ENCODE measurements at places on chromosomes 2 and 18.

GRCh38 chr2:158097481-158097880, 4.2 kb upstream of the UPP2 start:
- peak; percentile 4 for DNase-seq

DNA sequence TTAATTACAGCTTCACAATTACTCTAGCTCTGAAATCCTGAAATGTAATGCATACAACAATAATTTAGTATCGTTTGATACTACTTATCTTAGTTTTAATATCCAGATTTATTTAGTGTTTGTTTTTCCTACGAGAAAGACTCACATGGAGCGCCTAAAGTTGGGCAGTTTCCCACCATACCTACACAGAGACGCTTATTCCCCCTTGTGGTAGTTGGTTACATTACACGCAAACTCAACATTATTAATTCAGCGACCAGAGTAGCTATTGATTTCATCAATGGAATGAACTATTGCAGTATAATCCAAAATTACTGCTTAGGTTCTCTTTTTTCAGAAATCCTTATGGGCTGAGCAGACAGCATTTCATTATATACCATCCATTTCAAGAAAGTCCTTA, 164.0 kb upstream of the REG3G start:
- DNase-seq = peak; percentile 8

- no peak for DNase-seq
Measured at GRCh38 chr2:198774576-198774975, 683.2 kb downstream of the SATB2 start.

- no peak for DNase-seq
Measured at GRCh38 chr2:37656512-37657423, 14.7 kb downstream of the CDC42EP3 start.

- DNase-seq = no peak
Measured at GRCh38 chr2:58032764-58033080, 13.9 kb upstream of the VRK2 start.

DNA sequence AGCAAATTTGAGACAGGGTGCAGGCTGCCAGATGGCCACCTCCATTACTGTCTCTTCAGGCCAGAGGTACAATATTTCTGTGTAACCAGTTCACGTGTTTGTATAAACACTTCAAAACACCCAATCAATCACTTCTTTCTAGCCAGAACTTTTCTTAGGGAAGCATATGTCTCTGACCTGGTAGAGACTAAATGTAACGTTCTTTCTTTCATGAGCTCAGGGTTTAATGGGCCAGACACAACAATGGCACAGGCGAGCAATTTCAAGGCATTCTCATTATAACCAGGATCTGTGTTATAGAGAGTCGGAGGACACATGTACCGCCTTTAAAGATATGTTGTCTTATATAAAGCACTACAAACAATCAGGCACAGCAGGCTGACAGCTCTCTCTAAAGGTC, 1846.4 kb upstream of the PIK3C3 start:
- no peak for DNase-seq

DNA sequence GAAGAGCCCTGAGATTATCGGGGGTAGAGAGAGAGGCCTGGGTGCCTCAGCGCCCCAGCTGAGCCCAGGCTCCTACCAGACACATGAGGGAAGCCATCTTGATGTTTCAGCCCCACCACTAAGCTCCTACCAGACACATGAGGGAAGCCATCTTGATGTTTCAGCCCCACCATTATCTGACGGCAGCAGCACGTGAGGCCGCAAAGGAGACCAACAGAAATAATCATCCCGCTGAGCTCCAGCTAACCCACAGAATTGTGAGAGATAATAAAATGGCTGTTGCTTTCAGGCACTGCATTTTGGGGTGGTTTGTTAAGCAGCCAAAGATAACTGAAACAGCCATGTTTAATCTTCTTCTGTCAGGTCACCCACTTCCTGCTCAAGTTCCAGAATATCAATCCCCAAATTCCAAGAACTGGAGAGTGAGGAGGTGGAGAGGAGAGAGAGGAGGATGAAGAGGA, 29.3 kb upstream of the SOS1 start:
- DNase-seq = no peak

- DNase-seq = no peak
Measured at GRCh38 chr18:47381975-47382570, 130.6 kb upstream of the SKOR2 start.

- DNase-seq = no peak
Measured at GRCh38 chr18:11407940-11408339, 201.5 kb upstream of the SLC35G4 start.

DNA sequence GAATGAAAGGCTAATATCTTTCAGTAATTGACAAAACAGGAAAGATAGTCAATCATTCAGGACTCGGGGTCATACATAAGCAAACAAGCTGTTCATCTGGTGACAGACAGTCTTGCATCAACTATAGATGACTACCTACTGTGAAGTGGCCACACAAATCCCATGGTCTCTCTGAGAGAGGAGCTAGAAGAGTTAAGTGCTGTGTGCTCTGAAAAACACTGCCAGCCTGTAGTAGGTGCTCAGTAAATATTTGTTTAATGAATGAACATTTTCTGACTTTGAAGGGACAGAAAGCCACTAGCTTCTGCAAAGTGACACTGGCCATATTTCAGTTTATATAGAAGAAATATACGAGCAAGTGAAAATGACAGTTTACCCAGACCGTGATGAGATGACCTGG, 184.0 kb upstream of the CHAC2 start:
- no peak for DNase-seq

GRCh38 chr2:48227617-48228344, 302.2 kb upstream of the STON1 start:
- DNase-seq = no peak
